ENCODE measurements at places on chromosomes 4 and X.

- no peak for DNase-seq
Observed at GRCh38 chrX:44507292-44507691, 35.4 kb downstream of the FUNDC1 start.

DNA sequence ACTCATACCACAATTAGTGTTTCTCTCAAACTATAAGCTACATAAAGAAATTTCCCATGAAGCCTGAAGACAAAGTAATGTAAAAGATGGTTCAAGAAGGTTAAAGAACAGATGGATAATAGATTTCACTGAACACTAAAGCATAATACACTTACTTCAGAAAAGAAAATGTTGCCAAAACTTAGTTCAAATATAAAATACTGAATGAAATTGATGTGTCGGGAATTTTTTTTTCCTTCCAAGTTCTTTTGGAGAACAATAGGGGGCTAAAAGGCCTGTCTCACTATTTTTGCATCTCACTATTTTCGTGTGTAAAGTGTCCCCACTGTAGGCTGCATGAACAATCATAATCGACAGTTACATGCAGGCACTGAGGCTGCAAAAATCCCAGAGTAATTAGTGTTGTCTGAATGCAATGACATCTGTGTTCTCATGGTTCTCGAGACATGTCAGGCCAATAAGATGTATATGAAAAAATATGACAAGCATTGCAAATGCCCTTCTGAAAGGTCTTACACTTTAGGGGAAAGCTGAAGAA lies 11.9 kb upstream of the MAB21L2 start:
- DNase-seq: no peak

GRCh38 chr4:93828332-93828994 lies at the start of gene ATOH1:
ATOH1 (plus strand) TSS chr4:93828753; CDS start chr4:93828927, 174 bp downstream.
- DNase-seq: no peak

- DNase-seq: no peak
Observed at GRCh38 chr4:24777536-24778463, 17.6 kb upstream of the SOD3 start.

DNA sequence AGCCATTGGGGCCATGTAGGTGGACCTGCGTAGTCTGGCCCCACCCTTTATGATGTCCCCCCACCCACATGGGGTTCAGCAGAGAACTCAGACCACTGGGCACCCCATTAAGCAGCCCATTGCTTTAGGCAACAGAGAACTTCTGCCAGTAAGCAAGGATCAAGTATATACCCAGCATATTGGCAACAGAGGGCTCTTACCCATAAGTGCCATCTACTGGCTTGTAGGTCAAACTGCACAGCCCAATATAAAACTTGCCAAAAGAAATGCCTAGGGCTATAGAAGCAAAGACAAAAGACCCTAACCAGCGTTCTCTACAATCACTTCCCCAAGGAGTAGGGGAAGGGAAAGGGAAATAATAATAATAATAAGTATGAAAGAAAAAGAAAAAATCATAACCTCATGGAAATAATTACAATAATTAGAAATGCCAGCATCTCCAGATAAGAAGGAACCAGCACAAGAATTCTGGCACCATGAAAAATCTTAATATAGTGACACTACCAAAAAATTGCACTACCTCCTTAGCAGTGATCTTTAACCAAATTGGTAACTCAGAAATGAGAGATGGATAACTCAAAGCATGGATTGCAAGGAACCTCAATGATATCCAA lies 1090.7 kb downstream of the FAT4 start:
- no peak for DNase-seq

GRCh38 chrX:44400588-44400987 lies 57.1 kb upstream of the EFHC2 start:
- DNase-seq: no peak

- peak; percentile 18 for DNase-seq
Observed at GRCh38 chrX:69033936-69034335, 131.3 kb downstream of the PJA1 start.

GRCh38 chrX:155563099-155563498 lies 49.7 kb downstream of the TMLHE start:
- DNase-seq: no peak

DNA sequence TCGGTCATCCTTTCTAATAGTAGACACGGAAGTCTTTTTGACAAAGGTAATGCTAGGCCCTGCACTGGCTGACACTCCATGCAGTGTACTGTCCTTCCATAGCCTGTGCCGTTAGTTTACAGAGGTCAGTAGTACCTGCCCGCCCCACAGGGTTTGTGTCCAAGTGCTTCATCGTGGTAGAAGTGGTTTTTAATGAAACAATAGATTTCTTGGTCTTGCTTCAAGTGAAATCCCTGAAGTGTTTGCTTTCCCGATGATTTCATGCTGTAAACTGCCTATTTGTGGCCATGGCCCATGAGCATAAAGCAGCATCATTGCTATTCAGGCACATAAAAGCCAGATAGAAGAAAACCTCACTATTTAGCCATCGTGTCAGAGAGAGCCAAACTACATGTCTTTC lies 139.3 kb downstream of the GPR143 start:
- no peak for DNase-seq

DNA sequence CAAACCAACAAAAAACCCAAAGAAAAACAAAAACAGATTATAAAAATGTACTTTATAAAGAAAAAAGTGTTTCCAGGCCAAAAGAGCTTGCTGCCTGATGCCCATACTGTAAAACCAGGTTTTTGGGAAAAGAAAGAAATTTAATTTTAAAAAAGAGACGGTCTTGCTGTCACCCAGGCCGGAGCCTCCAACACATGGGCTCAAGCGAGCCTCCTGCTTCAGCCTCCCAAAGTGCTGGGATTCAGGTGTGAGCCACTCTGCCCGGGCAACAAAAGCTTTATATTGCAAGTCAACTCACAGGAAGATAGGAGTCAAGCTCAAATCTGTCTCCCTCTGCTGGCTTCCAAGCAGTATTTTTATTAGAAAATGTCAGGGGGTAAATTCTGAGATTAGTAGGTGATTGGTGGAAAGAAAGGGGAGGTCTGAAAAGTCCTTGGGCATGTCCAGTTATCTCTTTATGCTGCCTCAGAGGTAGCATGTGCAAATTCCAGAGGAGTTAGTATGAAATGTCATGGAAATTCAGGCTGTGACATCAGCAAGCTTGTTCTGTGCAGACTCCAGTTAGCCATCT lies 39.4 kb downstream of the MGST2 start:
- no peak for DNase-seq

DNA sequence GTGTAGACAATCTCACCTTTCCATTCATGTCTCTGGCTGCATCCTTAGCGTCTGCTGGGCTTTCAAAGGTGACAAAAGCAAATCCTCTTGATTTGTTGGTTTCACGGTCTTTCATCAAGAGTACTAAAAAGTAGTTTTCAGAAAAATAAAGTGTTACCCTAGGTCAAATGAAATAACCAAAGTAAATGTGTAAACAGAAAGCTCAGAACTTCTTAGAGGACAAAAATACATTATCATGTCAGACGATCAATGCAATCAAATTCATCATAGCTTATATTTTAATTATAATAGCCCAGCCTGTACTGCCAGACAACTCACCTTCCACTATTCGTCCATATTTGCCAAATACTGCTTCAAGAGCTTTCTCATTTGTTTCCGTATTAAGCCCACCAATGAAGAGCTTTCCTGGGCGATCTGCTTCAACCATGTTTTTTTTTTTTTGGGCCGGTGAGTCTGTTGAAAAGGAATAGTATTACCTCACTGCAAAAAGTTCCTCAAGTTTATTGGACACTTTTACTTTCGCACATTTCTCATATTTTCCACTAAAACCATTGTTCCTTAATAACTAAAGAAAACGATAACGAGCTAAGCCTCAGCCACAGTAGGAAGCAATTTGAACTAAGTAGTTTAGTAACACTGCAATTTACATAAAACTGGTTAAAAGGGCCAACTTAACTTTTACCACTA lies 1.4 kb downstream of the RBMX start:
- no peak for DNase-seq

DNA sequence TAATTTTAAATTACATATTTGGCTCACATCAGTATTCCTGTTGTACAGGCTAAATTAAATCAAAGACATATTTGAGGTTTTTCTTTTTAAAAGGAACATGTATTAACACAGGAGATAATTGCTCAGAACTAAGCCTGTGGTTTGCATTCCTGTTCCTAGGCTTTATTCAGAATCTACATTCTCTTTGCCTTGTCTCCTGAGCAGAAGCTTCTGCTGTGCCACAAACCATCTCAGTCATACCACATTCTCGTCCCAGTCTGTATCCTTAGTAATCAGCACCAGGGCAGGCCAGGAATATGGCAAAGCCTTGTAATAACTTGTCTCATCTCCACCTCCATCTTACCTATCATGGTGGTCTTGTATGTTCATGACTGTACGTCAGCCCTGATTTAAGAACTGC lies 162.8 kb downstream of the ARHGAP24 start:
- DNase-seq: no peak

DNA sequence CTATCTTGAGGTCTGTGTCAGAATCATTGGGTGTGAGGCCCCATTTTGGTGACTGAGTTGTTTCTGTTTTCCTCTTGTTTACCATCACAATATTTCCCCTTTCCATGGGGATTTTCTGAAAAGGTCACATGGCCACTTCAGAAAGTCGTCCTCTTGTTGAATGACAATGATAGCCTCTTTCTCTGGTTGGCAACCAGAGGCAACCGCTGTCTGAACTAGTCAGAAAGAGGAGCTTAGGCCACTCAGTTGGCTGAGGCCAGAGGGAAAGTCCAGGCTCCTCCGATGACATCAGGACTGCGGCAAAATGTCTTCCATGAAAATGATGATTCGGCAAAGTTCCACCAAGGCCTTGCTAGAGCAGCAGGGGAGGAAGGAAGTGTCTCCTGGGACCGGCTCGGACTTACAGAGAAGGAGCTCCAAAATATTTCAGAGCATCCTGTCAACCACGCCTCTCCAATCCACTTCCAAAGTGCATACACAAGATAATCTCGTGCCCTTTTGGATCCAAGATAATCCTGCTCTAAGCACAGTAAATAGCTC lies 19.1 kb upstream of the RBM47 start:
- DNase-seq: no peak

GRCh38 chrX:37896511-37896890 lies 49.1 kb upstream of the DYNLT3 start:
- DNase-seq: no peak

- no peak for DNase-seq
Observed at GRCh38 chr4:178385481-178385880, 943.2 kb upstream of the AGA start.

DNA sequence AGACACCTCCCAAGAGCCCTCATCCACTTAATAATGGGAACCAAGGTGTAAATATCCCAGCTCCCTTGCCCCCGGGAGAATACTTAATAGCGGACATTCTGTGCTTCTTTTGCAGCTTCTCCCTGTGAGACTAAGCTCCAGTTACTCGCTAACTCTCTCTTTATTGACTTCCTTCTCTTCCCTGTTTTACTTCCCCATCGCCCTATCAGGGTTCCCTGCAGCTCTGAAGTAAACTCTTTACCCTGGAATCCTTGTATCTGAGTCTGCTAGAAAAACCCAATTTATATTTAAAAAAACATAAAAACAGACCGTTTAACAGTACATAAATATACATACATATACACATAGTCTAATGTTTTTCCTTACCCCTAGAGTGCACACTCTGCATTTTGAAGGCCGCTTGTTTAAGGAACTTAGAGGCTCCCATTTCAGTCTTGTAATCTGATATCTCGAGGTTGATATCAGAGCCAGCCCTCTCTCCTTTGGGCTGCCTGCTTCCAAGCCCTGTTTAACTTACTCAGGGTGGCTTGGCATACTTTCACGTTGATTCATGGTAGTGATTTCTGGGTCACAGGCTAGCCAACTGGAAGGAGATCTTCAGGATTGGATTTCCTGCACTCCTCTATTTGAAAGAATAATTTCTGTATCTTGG lies 177.4 kb upstream of the SCML1 start:
- DNase-seq: peak; percentile 59

GRCh38 chr4:44632733-44633132 lies 18.7 kb downstream of the YIPF7 start:
- no peak for DNase-seq

- DNase-seq: no peak
Observed at GRCh38 chr4:79864500-79865200, 208.4 kb downstream of the ANTXR2 start.

DNA sequence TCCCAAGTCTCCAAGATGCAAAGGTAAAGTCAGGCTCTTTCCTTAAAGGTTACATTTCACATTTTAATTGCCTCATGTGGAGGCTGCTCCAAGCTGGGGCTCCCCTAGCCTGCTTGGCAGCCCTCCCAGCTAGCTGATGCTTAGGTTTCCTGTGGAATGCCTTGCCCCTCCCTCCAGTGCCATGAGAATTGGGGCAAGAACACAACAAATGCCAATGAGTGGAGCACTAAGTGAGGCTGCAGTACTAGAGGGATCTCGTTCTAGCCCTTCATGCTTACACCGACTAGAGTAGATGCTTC lies 597.7 kb downstream of the MID1IP1 start:
- no peak for DNase-seq

- no peak for DNase-seq
Observed at GRCh38 chr4:165124488-165124887, 11.8 kb upstream of the TMEM192 start.

- DNase-seq: no peak
Observed at GRCh38 chr4:8341691-8342090, 72.1 kb downstream of the HTRA3 start.

GRCh38 chr4:165198329-165198728 lies 9.0 kb upstream of the KLHL2 start:
- no peak for DNase-seq

DNA sequence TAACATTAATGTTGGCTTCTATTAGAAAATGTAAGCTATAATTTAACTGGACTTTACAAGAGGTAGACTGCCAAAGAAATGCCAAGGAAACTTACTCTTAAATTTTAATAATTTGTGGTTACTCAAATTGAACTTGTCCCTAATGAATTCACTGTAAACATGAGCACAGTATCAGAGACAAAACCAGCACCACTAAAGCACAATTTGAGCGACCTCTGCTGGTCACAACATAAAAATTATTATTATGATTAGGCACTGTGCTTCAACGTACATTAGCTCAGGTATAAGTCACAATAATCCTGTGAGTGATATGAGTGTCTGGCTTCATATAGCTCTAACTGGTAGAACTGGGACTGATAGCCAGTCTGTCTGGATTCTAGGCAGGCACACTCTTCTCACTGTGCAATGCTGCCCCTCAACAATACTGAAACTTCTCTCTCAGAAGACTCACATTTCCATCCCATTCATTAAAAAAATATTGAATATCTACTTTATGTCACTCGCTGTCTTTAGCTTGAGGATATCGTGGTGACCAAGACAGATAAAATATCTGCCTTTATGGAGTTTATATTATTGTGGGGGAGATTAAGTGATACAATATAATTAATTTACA lies 8.0 kb downstream of the NUDT6 start:
- DNase-seq: no peak

Measured in ureter (tissue), 1 donor.